NCI-H460 (cell line): ENCODE measurements at places on chromosomes 1 and 21. TPM values are rescaled to one million over a fixed set of nuclear protein-coding genes. Genes with fewer than 3 reads are reported as not detected.

GRCh38 chr1:230825761-230826160, 42.6 kb downstream of the C1orf198 start:
- DNase-seq: no peak

Gene CR1
- not detected in 2 replicates for total RNA-seq

Gene ZFP69
- total RNA-seq: 5.1 and 6.0 TPM in 2 replicates

DNA sequence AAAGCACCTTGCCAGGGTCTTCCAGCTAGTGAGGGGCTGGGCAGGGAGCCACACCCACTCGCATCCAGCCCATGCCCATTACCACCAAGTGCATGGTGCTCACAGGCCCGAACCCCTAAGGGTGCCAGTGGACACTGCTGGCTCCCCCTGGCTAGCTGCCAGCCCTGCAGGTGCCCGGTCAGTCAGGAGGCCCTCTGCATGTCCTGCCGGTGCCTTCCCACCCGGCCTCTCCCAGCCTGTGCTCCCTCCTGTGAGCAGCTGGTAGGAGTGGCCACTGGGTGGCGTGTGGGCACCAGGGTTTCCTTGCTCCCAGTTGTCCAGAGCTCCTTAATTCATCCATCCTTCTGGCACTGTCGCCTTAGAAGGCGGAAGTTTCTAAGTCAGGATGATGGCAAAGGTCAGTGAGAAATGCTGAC, 33.4 kb downstream of the QSOX1 start:
- peak; percentile 75 for DNase-seq

DNA sequence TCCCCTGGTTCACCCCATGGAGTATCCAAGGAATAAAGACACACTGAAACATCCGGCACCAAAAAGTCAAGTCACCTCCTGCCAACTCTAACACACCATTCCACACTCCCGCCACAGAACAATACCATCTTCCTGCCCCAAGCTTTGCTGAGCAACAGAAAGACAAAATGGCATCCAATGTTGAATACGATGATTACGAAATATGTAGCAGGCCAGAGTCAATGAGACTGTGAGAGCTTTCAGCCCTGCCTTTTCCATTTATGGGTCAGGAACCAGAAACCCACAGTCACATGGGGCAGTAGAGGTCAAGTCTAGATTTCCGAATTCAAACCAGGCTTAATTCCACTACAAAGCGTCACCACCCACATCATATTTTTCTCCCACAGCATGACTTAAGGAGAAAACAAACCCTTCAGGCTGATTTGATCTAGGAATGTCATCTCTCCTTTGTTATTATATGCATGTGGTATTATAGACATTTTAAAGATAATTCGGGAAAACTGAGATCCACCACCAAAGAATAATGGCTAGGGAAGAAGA, 249.8 kb downstream of the SETD4 start:
- no peak for DNase-seq

Gene C1orf185
- not detected in 2 replicates for total RNA-seq

DNA sequence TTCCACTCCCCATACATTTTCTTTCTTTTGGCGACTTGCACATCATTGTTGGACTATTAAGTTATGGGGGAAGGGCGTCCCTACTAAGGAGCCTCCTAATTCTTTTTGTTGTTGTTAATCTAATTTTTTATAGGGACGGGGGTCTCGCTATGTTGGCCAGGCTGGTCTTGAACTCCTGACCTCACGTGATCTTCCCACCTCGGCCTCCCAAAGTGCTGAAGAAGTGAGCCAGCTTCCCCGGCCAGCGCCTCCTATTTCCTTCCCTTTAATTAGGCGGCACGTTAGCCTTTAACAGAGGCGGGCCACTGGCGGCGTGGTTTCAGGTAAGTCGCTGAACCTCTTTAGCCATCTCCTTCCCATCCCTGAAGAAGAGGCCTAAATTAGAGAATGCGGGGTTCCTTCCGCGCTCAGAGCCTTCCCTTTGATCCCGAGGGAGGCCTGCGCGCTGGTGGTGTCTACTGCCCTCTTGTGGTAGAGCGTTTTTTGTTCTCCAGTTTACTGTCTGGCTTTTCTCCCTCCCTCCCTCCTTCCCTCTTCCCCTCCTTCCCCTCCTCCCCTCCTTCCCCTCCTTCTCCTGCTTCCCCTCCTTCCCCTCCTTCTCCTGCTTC, 38.1 kb downstream of the TNFRSF9 start:
- peak; percentile 55 for DNase-seq

Gene PDIK1L
- total RNA-seq: 7.6 and 7.9 TPM in 2 replicates

Gene SPATA6
- 5.3 and 6.7 TPM in 2 replicates for total RNA-seq

DNA sequence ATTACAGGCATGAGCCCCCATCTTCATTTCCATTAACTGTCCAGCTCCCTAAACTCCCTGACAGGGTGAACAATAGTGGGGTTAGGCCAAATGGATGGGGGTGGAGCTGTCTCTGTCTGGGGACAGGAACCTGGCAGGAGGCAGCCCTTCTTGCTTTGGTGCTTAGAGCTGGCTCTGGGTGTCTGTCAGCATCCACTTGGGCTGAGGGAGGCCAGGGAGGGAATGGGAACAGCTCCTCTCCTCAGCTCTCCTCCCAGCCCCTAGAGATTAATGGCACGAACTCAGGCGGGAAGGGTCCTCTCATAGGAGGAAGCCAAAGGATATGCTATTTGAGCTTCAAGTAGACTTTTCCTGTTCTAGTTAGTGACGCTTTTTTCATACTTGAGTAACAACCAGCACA, 11.1 kb upstream of the ETV3L start:
- DNase-seq: no peak

GRCh38 chr1:1869469-1869868, 21.4 kb downstream of the GNB1 start:
- no peak for DNase-seq

DNA sequence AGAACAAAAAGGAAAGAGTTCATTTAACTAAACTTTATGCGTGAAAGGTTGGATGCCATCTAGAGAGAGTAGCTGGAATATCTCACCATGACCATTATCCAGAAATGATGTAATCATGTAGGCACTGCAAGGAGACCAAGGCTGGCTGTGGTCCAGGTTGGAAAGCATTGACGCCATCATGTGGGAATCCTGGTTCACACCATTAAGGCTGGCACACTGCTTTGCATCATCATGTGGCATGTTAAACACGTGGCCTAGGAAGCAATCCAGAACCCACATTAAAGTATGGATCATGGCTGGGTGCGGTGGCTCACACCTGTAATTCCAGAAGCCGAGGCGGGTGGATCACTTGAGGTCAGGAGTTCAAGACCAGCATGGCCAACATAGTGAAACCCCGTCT, 4.3 kb downstream of the ADAMTS1 start:
- peak; percentile 94 for DNase-seq

Gene RNF186
- total RNA-seq: not detected in 2 replicates

GRCh38 chr1:2180297-2181245, 14.0 kb downstream of the FAAP20 start:
- no peak for DNase-seq

- DNase-seq: peak; percentile 31
These were observed 64.7 kb downstream of the SGIP1 start for GRCh38 chr1:66598670-66599069.
